ENCODE measurements at places on chromosomes 6 and 20.
A peak's percentile ranks its signal among the peaks of the same experiment; 100 is the strongest.

DNA sequence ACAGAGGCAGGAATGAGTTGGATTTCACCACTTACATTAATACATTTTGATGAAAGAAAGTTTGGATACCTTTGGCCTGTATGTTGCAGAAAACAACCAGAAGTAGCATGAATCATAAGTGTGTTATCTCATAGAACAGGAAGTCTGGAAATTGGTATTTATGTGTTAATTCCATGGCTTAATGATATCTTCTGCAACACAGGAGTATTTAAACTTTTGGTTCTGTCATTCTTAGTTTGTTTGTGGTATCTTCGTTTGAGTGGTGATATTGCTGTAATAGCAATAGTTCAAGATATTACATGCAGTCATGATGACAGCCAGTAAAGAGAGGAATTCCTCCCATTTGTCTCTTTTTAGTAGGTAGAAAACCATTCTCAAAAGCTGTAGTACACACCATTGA, 177.3 kb downstream of the CDKAL1 start:
- DNase-seq: no peak

GRCh38 chr6:150857062-150857944, 8.2 kb upstream of the MTHFD1L start:
- peak; percentile 66 for DNase-seq

- DNase-seq: peak; percentile 82
These were observed 14.5 kb upstream of the WFDC12 start for GRCh38 chr20:45138561-45139300.

- DNase-seq: peak; percentile 13
These were observed 105.9 kb downstream of the SLC35F1 start for GRCh38 chr6:118012944-118013343.

DNA sequence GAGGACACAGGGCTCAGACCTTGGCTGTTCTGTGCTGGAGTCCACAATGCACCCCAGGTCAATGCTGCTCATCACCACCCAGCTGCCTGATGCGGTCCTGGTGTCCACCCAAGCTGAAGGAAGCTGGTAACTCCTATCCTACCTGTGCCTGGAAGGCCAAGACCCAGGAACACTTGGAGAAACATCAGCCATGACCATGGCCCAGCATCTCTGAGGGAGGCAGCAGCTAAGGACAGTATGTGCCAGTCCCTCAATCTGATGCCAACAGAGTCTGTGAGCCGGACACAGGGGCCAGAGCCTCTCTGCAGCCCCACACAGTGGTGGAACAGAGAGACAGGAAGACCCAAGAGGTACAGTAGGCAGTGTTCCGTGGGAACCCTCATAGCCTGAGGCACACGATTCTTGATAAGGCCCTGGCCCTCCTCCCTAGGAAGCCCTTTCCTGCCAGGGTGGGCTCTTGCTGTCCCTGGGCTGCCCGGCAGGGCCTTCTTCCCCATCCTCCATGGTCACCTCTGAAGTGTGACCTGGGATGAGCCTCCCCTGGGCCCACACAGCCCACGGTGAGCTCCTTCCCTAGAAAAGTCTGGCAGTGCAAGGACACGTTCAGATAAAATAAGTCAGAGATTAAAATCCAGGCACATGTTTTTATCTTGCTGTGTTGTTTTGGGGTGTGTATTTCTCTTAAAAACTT, 170.7 kb downstream of the THBS2 start:
- DNase-seq: no peak

GRCh38 chr6:150118627-150119026, 24.2 kb upstream of the PPP1R14C start:
- no peak for DNase-seq

GRCh38 chr20:19185083-19185482, 27.4 kb upstream of the SLC24A3 start:
- DNase-seq: no peak

DNA sequence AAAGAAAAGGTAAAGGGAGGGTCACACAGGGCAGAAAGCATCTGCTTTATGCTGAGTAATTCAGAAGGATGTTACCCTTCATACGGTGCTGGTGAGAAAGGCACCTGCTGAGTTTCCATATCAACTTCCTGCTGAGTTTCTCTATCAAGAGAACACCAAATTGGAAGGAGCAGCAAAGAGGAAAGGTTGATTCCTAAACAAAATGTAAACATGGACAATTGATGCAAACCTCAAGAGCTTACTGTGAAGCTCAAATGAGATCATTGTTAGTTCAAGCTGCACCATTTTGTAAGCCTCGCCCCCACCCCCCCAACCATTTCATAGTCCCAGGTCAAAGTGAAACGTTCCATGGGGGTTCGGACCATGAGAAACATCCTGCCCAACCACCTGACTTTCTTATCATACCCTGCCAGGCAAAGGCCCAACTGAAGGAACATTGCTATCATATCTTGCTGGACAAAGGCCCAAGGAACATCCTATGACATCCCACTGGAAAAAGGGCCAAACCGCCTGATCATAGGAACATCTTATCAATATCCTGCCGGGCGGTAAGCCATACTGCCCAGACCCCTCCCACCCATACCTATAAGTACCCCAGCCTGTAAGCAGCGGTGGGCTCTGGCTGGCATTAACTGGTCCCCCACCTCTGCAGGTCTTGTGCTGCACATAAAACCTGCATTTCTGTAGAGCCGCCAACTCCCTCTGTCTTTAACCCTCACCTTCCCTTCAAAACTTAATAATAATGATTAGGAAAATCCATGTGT, 171.6 kb downstream of the UBE3D start:
- no peak for DNase-seq

- no peak for DNase-seq
These were observed 55.1 kb downstream of the ARID1B start for GRCh38 chr6:156832231-156832647.

- no peak for DNase-seq
These were observed 69.3 kb upstream of the SRSF6 start for GRCh38 chr20:43388268-43389002.

DNA sequence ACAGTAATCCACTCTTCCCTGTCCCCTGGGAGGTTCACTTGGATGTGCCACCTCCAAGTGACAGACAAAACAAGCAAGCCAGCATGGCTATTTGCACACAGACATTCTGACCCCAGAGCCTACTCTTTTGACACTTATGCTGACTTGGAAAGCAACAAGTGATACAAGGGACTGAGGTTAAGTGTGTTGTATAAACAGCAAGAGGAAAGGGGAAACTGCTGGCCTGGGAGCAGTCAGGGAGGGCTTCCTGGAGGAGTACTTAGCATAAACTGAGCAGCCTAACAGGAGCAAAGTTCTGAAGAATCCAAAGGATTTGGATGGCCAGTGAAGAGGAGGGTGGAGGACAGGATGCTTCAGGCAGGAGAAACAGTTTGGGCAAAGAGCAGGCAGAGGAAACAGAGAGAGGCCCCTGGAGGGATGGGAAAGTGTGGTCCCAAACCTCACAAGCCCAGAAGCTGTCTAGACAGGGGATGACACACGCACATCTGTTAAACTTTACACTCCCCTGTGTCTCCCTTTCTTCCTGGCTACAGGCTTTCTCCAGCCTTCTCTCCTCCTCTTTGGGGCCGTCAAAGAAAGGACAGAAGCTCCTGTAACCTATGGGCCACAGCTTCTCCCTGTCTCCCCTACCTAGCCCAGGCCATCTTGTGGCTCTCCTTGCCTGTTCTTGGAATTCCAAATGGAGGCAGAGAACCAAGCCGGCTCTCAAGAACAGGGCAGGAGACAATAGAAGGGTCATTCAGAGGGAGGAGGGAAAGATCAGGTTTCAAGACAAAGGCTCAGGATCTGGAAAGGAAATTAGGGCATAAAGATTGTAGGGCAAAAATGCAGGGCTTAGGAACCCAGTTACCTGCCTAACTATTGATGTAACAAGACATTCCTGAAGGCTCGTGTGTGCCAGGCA, 19.3 kb downstream of the SULF2 start:
- DNase-seq: peak; percentile 62

- DNase-seq: no peak
These were observed 31.7 kb downstream of the C6orf52 start for GRCh38 chr6:10662742-10663141.

GRCh38 chr6:130473886-130474285, 108.1 kb downstream of the TMEM200A start:
- DNase-seq: peak; percentile 16

DNA sequence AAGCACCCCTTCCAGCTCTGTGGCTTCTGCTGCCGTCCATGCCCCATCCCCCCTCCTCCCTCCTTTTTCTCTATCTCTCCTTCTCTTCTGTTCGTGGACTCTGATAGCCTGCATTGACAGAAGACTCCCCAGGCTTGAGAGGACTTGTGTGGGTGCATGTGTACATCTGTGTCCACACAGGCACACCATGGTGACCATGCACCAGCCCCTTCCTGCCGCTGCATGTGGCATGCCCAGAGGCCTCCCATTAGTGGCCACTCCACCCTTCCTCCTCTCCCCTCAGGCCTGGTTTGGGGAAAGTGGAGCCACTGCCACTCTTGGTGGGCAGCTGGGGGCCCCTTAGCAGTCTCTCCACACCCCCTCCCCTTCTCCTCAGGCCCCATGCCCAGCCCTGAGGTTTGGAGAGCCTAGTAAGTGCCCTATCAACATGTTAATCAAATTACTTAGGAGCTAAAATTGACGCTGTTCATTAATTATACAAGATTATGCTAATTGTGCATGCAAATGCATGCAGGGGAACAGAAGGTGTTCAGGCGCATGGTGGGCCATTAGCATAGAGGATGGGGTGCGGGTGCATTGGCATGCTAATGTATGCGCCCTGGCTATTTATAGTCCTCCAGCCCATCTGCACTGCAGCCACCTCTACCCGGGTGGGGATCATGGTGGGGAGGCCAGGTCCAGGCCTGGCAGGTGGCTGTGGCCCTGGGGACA, 45.9 kb downstream of the EBF4 start:
- no peak for DNase-seq

- DNase-seq: no peak
These were observed 20.0 kb downstream of the TAF4 start for GRCh38 chr20:62045529-62046285.

- DNase-seq: no peak
These were observed 25.9 kb downstream of the FOXQ1 start for GRCh38 chr6:1337791-1338190.

- peak; percentile 79 for DNase-seq
These were observed 13.0 kb downstream of the RPP21 start for GRCh38 chr6:30357678-30358540.

DNA sequence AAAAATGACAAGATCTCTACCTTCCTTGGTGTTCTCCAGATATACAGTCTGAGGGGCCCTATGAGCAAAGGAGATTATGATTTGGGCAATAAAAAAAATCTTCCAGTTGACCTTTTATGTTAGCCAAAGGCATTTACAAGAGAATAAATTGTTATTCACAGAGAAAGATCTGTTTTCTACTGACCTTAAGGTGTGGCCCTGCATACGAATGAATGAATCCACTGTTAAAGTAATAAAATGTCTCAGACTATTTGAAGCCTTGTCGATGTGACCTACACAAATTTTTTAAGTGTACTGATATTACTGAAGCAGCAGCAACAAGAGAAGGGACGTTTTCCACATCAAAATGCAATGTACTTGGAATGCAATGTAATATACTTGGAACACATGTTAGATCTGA, 95.9 kb upstream of the SSTR4 start:
- DNase-seq: no peak

- DNase-seq: no peak
These were observed 684 bp downstream of the ZNFX1 start for GRCh38 chr20:49276961-49277785.

DNA sequence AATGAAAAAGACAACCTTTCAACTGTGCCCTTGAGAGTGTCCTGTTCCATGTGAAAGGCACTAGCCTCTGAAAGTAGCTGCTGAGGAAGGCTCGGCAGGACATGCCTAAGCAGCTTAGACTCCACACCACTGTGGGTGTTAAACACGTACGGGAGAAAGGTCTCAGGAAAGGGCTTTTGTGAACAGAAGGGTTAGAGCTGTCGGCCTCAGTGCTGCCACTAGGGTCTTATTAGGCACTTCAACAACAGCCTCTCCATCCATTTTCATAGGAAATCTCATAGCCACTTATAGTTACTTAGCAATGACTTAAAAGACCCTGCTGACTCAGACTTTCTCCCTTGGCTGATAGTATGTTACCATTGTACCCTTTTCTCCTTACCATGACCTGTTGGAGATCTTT, 662.8 kb downstream of the TBC1D32 start:
- DNase-seq: no peak

GRCh38 chr6:117505311-117505710, 22.8 kb downstream of the DCBLD1 start:
- DNase-seq: no peak

DNA sequence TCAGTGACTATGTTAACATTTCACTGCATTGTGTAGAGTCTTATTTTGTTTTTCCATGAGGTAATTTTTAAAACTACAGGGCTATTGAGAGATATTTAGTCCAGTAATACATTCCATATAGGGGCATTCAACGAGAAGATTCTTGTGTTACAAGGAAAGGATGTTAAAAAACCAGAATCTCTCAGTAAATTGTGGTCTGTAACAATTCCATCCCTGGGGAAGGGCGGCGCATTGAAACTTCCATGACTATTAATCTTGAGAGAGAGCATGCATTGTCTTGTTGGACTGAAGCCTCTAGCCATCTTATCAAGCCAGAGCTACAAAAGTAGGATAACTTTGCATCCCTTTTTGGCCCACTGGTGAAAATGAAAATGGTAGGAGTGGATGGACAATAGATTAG, 119.7 kb downstream of the BCKDHB start:
- DNase-seq: no peak

- DNase-seq: no peak
These were observed 21.3 kb downstream of the SPATA2 start for GRCh38 chr20:49894073-49894470.

- DNase-seq: no peak
These were observed 545.2 kb upstream of the MAN1A1 start for GRCh38 chr6:119894811-119895210.

Data from urothelium cell line (cell line).